NCI-H1436 treated with DMSO at 0.1 percent for 48 hours (cell line): ENCODE measurements at places on chromosomes 7 and 10.
A peak's percentile ranks its signal among the peaks of the same experiment; 100 is the strongest.

GRCh38 chr10:34743814-34744213 lies 71.3 kb downstream of the PARD3 start:
- no peak for DNase-seq

DNA sequence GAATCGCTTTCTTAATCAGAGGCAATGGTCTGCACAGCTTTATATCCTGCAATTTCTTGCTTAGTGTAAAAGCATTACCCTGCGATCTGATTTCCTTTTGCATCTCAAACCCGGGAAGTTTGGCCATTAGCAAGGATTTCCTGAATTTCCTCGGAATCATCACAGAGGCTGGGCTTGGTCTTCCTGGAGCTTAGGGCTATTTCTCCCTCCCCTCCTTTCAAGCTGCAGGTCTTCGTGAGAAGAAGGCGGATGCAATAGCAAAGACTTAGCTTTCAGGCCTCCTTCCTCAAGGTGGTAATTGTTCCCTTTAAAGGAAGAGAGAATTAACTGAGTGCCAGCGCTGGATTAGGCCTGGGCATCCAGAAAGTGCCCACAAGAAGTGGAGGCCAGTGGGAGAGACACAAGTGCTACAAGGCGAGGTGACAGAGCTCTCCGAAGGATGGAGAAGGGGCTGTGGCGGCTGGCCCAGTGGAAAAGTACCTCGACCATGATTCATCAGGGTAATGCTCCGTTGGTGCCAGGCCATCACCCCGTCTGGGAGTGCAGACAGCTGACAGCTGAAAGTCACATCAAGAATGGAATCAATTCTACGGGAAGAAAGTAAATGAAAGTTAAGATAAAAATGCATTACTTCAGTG lies 4.0 kb upstream of the ARMS2 start:
- no peak for DNase-seq

- no peak for DNase-seq
These were observed 35.3 kb downstream of the RASGEF1A start for GRCh38 chr10:43231523-43232078.

- DNase-seq: no peak
These were observed 110.0 kb upstream of the SFMBT2 start for GRCh38 chr10:7520507-7521485.

- DNase-seq: peak; percentile 41
These were observed 758 bp upstream of the OPTN start for GRCh38 chr10:13099144-13099665.

DNA sequence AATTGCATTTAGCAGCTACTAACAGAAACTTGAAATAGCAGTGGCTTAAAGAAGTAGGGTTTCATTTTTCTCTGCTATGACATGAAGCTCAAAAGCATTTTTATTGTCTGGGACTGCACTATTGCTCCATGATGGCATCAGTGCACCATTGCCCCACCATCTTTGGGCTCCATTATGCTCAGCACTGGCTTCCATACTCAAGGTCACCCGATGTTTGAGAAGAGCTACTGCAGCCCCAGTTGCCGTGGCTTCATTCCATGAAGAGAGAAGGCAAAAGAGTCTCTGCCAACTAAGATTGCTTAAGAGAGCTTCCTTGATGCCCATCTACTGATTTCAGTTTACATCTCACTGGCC lies 192.2 kb upstream of the LRGUK start:
- no peak for DNase-seq

DNA sequence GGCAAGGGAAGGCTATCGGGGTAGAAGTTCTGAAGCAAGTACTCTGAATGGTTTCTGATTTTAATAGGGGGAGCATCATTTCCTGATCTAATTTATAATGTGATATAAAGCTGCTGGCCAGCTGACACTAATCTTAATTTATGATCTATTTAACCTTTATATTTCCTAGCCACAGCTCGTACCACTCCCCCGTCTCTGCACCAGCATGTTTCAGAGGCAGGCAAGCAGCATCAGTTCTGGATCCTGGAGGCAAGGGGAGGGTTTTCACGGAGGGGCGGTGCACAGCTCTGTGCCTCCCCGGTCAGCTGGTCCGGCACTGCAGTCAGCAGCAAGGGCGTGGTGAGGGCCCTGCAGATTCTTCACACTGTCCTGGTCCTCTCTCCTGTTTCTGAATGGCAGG lies 30.0 kb downstream of the MGMT start:
- DNase-seq: no peak

DNA sequence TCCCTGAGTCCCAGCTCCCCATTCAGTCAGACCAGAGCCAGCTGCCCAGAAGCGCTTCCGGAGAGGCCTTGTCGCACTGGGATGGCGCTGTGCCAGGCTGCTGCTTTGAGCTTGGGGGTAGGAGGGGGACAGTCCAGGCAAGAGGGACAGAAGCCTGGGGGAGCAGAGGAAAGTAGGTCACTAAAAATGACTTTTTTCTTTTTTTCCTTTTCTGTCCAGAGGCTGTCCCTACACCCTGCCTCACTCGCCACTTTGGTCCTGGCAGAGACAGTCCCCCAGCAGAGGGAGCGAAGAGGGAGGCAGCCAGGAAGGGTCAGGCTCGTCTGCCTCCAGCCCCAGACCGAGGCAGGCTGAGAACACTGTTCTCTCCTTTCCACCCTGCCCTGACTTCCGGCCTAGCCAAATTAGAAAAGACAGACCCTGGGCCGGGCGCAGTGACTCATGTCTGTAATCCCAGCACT lies 15.8 kb upstream of the TRIM8 start:
- no peak for DNase-seq

DNA sequence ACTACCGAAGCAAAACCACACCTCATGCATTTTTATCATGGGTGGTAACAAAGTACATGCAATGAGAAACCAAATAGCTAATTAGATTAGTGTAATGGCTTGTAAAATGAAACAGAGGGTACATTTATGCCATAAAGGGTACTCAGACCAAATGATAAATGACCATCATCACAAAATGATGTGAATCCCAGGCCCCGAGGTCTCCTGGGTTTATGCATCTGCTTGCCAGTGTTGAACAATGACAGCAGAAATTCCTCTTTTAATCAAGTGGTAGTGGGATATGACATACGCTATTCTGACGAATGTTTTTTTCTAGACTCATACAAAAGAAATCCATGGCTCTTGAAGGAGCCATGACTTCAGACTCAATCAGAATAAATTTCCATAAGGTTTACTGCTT lies 249.5 kb upstream of the SLC26A5 start:
- DNase-seq: no peak

DNA sequence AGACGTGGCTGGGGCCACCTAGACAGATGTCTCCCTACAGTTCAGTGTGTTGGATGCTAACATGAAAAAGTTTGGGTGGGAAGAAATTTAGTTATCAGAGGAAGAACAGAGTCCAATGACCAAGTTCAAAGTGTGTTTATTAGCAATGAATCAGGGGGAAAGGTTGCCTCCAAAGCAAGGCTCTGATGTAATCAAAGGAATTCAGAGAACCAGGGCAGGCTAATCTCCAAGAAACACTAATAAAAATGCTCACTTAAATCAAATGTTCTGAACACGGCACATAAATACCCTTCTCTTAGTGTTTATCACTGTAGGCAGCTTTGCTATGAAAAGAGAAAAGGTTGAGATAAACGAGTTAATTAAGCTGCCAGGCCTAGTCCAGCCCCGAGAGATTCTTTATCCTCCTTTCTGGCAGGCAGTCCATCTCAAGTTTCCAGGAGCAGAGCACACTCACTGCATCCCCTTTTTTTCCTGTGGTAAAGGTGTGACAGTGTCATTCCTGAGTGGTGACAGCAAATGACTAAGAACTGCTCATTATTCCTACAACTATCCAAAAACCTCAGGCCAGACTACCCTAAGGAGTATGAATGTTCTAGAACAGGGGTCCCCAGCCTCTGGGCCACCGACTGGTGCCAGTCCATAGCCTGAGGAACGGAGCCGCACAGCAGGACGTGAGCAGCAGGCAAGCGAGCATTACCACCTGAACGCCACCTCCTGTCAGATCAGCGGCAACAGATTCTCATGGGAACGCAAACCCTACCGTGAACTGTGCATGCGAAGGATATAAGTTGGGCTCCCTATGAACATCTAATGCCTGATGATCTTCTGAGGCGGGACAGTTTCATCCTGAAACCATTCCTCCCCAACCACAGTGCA lies 66.9 kb upstream of the FHIP2A start:
- DNase-seq: no peak

DNA sequence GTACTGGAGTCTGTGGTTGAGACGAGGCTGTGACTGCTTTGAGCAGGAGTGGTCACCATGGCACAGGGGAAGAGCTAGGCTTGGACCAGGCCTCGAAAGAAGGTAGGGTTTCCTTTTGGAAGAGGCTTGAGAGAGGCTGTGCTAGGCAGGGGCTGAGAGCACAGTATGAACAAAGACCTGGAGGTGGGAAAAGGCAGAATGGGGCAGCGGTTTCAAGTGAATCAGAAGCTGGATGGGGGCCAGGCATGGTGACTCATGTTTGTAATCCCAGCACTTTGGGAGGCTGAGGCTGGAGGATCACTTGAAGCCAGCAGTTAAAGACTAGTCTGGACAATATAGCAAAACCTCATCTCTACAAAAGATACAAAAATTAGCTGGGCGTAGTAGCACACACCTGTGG lies 65.9 kb downstream of the CLIP2 start:
- no peak for DNase-seq

- DNase-seq: no peak
These were observed 493.3 kb upstream of the PODXL start for GRCh38 chr7:132049462-132050304.

DNA sequence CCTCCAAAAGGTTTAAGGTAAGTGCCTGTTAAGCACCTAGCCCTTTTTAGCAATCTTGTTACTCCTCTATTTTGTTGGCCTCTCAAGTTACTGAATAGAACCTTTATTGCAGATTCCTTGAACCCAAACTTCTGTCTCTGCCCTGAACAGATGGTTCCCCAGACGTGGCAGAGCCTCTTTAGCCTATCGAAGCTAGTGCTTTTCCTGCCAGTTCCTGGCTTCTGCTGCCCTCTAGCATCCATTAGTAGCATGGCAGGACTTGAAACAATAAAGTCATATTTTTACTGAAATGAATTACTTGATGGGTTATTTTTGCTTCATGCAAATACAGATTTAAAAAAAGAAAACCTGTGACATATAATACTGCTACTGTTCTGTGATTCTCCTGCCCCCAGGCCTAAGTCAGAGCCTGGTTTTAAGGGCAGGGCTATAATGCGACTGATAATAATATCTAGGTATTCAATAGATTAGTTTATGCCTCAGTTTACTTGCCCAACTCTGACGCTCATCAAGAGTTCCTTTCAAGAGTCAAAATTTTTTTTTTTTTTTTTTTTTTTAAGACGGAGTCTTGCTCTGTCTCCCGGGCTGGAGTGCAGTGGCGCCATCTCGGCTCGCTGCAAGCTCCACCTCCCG lies 84.3 kb upstream of the PHF14 start:
- peak; percentile 14 for DNase-seq

DNA sequence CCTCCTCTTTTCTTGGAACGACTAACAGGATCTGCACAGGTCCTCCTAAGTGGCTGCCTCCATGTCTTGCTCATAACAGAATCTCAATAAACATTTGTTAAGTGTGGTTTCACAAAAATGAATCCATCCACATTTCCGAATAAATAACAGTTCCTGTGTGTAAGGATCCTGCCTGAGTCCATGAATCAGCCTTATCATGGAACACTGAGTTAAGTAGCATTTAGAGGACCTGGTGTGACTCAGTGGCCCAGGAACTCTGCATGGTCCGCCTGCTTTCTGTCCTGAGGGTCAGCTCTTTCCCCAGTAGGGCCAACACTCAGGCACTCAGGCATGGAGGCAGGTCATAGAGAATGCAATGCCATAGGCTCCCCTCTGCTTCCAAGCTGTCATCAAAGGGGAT lies 15.8 kb upstream of the C10orf90 start:
- no peak for DNase-seq

GRCh38 chr7:37068902-37069301 lies 344.6 kb upstream of the AOAH start:
- no peak for DNase-seq
